ENCODE measurements at places on chromosomes 2 and 18.

DNA sequence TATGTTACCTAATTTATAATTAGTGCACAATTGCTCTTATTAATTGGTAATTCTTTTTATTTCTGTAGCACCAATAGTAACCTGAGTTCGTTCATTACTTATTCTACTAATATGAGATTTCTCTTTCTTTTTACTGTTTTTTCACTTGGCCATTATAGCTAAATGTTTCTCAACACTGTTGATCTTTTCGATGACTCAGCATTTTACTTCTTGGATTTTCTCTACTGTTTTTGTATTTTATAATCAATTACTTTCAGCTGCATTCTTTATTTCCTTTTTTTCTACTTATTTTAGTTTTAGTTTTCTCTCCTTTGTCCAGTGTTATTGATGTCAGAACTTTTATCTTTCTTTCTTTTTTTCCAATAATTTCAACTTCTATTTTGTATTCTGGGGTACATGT, 589.4 kb upstream of the SOX11 start:
- DNase-seq = no peak

DNA sequence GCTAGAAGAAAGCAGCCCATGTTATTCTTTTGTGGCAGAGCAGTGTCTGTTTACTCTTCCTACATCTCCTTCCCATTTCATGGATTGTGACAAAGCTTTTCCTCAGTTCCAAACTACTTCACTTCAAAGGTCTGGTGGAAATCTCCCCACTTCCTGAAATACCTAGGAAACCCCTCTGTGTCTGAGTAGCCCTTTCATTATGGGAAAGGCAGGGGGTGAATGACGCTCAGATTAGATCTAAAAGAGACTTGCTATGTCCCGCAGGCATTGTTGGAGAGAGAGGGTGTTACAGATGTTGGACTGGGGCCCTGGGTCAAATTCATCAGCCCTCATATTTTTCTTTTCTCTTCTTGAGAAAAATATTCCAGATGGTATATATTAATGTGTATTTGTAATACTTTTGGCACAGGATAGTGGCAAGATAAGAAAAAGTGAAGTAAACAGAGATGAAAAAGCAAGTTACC, 675.0 kb downstream of the IRS1 start:
- no peak for DNase-seq

DNA sequence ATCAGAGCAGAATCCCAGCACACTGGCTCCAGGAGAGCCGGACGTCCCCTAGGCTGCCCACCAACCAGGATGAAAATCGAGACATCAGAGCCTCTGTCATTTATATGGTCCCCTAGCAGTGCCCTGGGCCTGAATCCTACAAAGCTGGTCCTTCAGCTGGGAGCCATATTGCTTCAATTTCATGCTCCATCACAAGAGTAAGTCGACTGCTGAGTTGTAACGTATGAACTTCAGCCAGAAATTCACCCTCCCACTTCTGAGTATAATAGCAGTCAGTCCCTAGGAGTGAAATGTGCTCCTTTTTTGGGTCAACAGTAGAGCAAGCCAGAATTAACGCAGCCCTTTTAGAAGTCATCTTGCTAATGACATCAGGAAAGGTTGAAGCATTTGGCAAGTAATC, 126.4 kb downstream of the CCBE1 start:
- DNase-seq = no peak

- no peak for DNase-seq
Measured at GRCh38 chr2:182066400-182067087, 80.9 kb downstream of the PPP1R1C start.

DNA sequence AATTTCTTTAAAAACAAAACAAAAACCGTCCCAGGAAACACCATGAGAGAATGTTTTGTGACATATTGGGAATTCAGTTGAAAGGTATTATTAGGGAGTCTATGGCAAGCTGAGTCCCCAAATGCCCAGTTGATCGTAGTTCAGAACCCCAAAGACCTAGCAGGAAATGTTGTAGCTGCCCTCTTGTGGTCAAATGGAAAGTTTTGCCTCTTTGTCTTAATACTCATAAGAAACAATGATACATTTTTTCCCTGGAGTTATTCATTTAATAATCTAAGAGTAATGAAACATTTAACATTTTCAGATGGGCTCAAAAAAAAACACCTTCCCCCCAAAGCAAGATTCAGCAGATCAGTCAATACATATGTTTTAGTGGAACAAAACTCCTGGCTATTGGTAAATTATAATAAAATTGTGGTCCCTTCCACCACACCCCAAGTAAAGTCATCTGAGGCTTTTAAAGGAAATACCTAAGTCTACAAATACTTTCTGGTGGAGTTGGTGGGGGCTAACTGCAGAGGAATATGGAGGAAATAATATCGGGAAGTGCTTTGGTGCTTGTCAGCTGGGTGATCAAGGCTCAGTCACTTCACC, 37.8 kb upstream of the EFEMP1 start:
- no peak for DNase-seq

DNA sequence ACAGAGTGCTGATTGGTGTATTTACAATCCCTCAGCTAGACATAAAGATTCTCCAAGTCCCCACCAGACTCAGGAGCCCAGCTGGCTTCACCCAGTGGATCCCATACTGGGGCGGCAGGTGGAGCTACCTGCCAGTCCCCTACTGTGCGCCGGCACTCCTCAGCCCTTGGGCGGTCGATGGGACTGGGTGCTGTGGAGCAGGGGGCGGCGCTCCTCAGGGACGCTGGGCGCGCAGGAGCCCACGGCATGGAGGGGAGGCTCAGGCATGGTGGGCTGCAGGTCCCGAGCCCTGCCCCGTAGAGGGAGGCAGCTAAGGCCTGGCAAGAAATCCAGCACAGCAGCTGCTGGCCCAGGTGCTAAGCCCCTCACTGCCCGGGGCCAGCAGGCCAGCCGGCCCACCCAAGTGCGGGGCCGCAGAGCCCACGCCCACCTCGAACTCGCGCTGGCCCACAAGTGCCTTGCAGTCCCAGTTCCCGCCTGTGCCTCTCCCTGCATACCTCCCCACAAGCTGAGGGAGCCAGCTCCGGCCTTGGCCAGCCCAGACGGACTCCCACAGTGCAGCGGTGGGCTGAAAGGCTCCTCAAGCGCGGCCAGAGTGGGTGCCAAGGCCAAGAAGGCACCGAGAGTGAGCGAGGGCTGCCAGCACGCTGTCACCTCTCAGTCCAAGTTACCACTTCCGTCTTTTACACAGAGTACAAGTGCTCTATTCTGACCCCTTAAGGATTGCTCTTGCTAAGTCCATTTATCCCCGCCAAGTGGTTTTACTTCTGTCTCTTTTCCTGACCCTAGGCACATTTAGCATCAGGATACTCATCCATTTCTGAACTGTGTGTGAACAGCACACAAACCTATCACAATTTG, 1.7 kb upstream of the RPE start:
- DNase-seq = no peak

DNA sequence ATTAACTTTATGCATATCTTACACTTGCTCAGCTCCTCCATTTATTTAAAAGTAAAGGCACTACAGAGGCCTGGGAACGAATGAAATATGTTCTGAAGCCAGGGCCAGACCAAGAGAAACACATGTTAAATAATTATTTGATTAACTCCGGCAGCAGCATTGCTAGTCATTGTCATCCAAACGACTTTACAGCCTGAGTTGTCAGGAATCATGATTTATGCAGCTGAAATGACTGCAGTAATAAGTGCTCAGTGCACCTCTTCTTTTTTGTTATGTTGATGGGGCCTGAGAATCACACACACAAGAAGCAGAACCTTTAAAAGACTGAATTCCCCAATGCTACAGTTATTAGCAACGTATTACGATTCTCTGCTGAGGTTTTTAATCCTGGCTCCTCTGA, 58.9 kb downstream of the EPHA4 start:
- DNase-seq = no peak

DNA sequence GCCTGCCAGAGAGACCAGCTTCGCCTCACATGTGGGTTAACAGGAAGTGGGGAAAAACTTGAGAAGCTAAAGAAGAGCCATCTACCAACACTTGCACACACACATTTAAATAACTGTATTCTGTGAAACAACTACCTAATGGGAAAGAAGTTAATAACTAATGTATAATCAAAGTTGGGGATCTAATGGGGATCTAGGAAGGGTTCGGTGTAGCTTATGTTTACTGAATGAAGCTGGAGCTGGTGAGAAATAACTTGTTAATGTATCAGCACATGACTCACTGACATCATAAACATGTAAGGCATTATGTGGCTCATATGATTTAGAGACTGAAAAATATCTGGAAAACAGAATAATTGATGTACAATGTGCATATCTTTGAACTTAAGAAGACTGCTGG, 421.3 kb upstream of the NXPH2 start:
- DNase-seq = no peak

- no peak for DNase-seq
Measured at GRCh38 chr2:205765151-205765550, 82.8 kb downstream of the NRP2 start.

- no peak for DNase-seq
Measured at GRCh38 chr2:120538691-120539423, 192.9 kb downstream of the INHBB start.

- no peak for DNase-seq
Measured at GRCh38 chr2:16178551-16179130, 238.3 kb downstream of the MYCN start.

- DNase-seq = no peak
Measured at GRCh38 chr18:36513556-36513955, 216.0 kb downstream of the FHOD3 start.

DNA sequence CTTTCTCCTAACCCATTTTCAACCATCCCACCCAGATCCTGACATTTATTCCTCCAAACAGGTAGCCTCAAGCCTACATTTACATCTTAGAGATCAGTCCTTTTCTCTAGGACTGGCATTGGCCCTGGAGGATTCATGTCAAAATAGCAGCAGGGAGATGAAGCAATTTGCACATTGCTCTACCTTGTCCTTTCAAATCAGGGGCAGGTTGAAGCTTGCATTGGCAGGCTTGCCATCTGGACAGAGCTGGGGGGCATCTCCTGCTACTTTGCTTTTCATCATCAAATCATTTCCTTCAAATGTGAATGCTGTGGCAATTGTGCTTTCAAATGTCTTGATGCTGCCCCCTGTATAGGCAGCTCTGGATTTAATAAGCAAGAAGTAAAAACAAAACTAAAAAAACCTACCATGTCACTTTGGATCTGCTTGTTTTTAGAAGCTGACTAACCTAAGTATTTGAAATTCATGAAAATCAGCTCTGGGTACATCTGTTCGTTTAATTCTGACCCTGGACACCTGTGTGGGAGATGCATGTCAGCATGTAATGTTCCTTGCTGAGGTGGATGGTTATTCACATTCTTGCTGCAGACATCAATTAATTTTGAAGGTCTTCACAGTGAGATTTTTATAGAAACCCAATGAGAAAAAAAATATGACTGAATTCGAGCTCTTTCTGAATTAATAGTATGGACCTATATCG, 47.9 kb downstream of the KIF5C start:
- no peak for DNase-seq

- DNase-seq = no peak
Measured at GRCh38 chr2:7242189-7242867, 325.1 kb downstream of the RNF144A start.

GRCh38 chr2:202165945-202166344, 72.5 kb downstream of the SUMO1 start:
- DNase-seq = no peak

GRCh38 chr2:101205521-101206479, 46.9 kb upstream of the CNOT11 start:
- peak; percentile 51 for DNase-seq

DNA sequence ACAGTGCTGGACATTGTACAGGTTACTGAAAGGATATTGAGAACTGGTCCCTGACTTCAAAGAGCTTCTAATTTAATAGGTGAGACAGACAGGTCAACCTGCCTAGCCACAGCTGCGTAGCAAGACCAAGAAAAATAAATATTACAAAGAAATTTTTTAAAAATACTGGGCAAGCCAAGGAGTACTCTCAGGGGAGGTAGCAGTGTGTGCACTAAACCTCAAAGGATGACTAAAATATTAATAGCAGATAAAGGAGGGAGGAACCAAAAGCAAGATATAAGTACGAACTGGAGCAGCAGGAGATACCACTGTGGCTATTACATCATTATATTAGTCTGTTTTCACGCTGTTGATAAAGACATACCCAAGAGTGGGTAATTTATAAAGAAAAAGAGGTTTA, 14.9 kb downstream of the SCG2 start:
- no peak for DNase-seq

- peak; percentile 50 for DNase-seq
Measured at GRCh38 chr2:208040199-208041171, 15.2 kb upstream of the PLEKHM3 start.
